Activated CD4-positive, alpha-beta T cell treated with anti-CD3 and anti-CD28 coated beads, Interleukin-2, amount 50 U/mL, for 4 hours (primary cell): ENCODE measurements at places on chromosomes 4 and X.

DNA sequence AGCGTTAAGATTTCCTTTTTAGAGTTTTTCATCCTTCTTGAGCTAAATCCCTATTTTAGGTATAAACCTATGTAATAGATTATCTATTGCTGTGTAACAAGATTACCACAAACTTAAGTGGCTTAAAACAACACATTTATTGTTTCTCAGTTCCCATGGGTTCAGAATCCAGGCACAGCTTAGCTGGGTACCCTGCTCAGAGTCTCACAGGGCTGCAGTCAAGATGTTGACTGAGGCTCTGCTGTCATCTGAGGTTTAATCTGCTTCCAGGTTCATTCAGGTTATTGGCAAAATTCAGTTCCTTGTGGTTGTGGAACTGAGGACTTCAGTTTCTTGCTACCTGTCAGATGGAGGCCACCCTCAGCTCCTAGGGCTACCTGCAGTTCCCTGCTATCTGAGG lies 60.9 kb downstream of the GK start:
- DNase-seq, result no peak

- DNase-seq, result no peak
These were observed 101.3 kb upstream of the MAGEB10 start for GRCh38 chrX:27706526-27706925.

GRCh38 chr4:160142579-160142978 lies 1039.7 kb downstream of the RAPGEF2 start:
- no peak for DNase-seq

DNA sequence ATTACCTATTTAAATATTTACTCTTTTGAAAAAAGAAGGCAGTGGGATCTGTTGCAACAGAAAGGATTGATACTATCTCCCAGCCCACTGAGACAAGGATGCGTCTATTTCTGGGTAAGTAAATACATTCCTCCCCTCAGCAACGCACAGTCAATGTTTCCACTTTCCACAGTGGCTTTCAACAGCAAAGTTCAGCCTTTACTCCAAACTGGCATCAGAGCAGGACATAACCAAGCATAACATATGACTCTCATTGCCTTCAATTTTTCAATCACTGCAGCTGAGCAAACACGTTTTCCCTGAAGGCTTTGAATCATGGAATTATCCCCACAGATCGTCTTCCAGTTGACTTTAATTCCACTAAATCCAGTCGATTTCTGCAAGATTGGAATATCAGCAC lies 160.3 kb upstream of the FRG1 start:
- no peak for DNase-seq

GRCh38 chr4:96736352-96736889 lies 896.5 kb downstream of the PDHA2 start:
- DNase-seq, result no peak

GRCh38 chr4:185246453-185246852 lies 37.1 kb downstream of the SNX25 start:
- DNase-seq, result no peak

- DNase-seq, result no peak
These were observed 526.7 kb upstream of the FRG1 start for GRCh38 chr4:189414021-189414420.

DNA sequence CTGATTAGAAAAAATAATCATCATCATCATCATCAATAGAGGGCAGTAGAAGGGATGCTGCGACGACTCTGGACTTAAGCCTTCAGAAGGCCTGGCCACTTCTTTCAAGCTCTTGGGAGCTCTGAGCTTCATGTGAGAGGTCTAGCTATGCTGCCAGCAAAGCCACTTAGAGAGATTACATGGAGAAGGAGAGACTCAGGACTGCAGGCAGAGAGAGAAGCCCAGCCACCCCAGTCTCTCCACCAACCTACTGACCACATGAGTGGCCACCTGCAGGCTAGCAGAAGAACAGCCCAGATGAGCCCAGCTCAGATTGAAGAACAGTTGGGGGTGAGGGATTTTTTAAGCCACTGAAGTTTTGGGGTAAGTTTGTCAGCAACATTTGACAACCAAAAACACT lies 17.1 kb upstream of the TMEM150C start:
- DNase-seq, result no peak

DNA sequence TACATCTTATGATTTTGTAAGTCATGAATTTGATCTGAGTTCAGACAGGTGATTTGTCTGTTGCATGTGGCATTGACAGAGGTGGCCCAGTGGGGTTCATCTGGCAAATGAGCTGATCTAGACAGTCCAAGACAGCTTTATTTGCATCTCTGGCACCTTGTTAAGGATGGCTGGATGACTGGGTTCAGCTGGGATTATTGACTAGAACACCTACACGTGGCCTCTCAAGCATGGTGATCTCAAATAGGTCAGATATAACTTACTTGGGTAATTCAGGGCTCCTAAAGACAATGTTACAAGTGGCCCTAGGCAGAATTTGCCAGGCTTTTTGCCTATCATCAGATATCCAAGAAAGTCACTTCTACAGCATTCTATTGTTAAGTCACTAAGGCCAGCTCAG lies 48.0 kb downstream of the APOOL start:
- no peak for DNase-seq

DNA sequence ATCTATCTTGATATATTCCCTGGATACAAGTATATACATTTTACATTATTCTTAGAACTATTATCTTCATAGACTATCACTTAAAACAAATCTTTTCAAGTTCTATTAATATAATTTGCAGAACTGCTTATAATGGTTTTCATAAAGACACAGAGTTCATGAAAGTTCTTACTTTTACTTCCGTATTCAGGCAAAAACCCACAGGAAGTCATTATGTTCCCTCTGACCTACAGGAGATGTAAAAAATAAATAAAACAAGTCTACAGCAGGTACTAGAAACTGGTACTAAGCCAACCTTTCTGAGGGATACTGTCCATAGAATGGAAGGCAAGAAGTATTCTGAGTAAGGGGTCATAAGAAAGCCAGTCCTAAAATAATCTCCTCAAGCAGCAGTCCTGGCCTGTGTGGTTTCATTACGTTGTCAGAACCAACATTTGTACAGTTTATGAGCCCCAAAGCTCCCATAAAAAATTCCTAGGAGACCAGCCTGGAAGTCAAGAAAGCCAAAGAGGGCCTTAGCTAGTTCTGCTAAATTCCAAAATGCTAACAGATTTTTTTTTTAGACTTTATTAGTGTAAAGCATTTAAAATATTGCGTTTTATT lies 68.6 kb downstream of the CAMK2D start:
- no peak for DNase-seq

DNA sequence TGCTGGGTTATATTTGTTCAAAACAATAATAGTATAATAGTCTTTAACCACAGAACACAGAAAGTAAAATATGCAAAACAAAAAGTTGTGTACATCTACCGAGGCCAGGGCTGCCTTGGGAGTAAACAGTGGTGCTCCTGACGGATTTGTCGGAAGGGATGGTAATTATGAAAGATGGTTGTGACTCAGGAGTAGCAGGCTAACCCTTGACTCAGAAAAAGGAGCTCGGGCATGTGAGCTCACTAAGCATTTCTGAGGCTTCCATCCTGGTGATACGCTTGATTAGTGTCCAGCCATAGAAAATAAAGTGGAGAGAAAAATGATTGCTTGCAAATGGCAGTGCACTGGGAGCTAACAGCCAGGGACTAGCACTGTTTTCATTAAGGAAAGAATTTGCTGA lies 53.2 kb upstream of the SPANXB1 start:
- no peak for DNase-seq

GRCh38 chr4:86586626-86587380 lies 7.3 kb upstream of the PTPN13 start:
- DNase-seq, result no peak

GRCh38 chr4:146342600-146343192 lies 128.4 kb downstream of the REELD1 start:
- no peak for DNase-seq

GRCh38 chr4:12993923-12994322 lies 490.2 kb downstream of the RAB28 start:
- DNase-seq, result no peak

DNA sequence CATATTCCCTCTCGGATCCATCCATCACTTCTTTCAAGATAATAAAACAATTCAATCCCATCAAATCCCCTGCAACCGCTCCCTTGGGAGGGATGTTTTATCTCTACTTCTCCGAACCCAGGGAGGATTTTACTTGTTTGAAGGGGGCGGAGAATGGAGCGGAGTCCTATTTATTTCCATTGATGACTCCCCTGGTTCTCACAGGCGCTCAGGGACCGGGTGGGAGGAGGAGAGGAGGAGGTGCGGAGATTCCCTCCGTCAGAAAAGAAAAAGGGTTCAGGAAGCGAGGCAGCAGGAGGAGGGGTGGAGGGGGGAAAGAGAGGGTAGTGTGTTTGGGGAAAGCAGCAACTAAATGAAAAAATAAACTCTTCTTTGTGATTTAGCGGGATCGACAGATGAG lies 2.1 kb downstream of the NDNF start:
- no peak for DNase-seq

- no peak for DNase-seq
These were observed 49.7 kb downstream of the OTC start for GRCh38 chrX:38402118-38402517.
